ENCODE measurements at places on chromosomes 16 and 17. TPM values are rescaled to one million over a fixed set of nuclear protein-coding genes. Genes with fewer than 3 reads are reported as not detected.

The NPIPB8 gene
- not detected for polyA plus RNA-seq

The MYH8 gene
- 0.11 TPM for polyA plus RNA-seq

The C17orf58 gene
- 12.1 TPM for polyA plus RNA-seq

The CDH1 gene
- 105 TPM for polyA plus RNA-seq

The GPR139 gene
- polyA plus RNA-seq: not detected

The EZH1 gene
- 18.4 TPM for polyA plus RNA-seq

DNA sequence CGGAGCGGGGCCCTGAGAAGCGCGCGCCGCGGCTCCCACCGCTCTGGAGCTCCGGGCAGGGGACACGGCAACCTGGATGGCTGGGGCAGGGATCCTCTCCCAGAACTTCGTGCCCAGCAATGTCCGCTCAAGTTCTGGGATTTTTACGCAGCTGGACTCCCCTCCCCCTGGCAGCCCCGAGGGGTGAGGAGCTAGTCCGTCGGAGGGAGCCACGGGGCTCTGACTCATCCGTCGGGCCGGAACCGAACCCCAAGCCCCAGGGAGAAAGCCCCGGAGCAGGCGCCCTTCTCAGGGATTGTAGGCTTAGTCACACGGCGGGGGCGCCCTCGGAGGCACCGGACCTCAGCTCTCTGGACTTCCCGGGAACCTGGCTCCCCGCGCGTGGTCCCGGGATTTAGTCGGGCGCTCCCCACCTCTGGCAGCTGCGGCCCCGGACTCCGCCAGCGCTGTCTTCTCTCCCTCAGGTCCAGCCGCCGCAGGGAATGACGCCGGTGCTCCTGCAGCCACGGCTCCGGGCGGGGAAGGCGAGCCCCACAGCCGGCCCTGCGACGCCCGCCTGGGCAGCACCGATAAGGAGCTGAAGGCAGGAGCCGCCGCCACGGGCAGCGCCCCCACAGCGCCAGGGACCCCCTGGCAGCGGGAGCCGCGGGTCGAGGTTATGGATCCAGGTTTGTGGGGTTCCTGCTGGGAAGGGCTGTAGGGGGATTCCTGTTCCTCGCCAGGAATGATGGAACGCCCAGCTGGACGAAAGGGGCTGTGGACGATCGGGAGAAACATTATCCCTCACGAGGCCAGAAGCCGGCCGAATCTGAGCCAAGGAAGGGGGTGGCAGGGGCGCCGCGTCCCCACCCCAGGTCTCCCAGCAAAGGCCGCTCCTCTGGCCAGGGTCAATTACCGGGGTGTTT lies 830 bp downstream of the SPHK1 start:
- DNase-seq: peak; percentile 69

DNA sequence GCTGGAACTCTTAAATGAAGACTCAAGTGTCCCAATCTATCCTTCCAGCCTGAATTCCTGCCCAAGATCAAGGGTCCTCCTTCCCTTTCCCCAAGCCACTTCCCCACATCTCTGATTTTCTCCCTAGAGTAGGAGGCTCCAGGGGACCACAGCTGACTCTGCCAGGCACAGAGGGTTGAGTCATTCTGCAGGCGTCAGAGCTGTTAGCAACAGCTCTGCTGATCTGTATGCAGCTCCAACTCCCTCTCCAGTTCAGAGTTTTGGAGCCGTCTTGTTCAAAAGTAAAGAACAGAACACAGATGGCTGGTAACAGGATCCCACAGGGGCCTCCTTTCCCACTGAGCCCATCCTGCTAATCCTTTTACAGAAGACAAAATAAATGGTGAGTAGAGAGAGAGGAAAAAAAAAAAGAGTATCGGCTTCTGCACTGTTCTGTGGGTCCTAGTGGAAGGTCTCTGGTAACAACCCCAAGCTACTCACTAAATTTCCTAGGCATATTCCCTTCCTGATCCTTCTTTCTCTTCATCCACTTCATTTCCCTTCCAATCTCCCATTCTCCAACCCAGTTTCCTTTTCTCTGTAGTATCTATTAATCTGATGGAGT lies 13.4 kb upstream of the TAOK1 start:
- peak; percentile 75 for DNase-seq

GRCh38 chr16:81138831-81139557 lies 42.8 kb upstream of the GCSH start:
- no peak for DNase-seq

- DNase-seq: peak; percentile 99
Measured at GRCh38 chr17:38853292-38854219, at the start of gene RPL23. Gene RPL23 (minus strand): TSS chr17:38853721. CDS start chr17:38853710, 11 bp downstream.

DNA sequence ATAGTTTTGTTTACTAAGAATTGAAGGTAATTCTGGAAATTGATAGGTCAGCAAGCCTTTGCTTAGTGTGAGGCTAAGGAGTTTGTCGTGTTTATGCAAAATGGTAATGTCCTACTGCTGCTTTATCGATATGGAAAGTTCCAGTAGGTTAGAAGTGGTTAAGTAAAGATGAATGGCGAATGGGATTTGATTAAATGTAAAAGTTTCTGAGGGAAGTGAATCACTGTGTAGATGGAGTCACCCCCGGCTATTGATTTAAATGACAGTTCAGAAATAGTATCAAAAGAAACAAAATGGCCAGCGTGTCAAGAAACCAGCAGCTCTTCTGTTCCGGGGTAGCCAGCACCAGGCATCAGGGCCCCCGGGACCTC lies 131.4 kb downstream of the RPTOR start:
- DNase-seq: no peak

DNA sequence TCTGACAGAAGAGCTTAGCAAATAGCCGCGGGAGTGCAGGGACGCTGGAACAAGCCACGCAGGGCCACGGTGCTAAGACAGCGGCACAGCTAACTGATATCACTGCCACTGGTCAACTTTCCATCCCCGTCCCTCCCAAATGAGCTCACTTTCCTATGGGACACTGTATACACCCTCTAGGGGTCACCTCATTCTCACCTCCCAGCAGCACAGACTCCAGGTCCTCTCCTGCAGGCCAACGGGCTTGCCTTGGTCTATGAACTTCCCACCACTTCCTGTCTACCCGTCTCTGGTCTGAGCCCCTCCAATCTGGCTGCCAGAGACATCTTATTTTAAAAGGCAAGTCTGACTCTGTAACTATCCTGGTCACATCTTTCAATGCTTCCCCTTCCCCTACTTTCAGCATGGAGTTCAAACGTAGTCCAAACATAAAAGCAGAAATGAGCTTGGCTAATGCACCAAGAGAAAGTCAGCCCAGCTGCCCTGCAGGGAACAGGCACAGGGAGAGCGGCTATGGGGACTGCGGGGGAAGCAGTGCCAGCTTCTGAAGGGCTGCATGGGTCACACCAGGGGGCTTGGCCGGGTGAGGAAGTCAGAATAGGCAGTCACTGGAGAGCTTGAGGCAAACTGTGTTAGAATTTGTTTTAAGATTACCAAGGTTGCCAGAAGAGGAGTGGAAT lies 26.3 kb upstream of the SLC38A8 start:
- DNase-seq: no peak

- DNase-seq: no peak
Measured at GRCh38 chr16:72493716-72494415, 321.9 kb upstream of the PMFBP1 start.

DNA sequence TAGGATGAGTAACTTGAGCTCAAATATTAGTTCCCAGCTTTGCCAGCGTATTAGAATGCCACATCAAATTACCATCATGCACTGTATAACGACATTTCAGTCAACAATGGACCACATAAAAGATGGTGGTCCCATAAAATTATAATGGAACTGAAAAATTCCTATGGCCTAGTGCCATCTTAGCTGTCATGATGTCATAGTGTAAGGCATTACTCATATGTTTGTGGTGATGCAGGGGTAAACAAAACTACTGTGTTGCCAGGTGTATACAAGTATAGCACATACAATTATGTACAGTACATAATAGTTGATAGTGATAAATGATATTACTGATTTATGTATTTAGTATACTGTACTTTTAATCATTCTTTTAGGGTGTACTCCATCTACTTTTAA lies 54.4 kb upstream of the NETO2 start:
- DNase-seq: no peak

- DNase-seq: no peak
Measured at GRCh38 chr17:72287586-72287985, 166.8 kb downstream of the SOX9 start.

Measured in hepatocyte (in vitro differentiated cells).